ENCODE measurements at places on chromosomes 2 and 18. TPM values are rescaled to one million over a fixed set of nuclear protein-coding genes. Genes with fewer than 3 reads are reported as not detected.

TUBB8B gene
- not detected for total RNA-seq

LBX2 gene
- 0.96 TPM for total RNA-seq

- no peak for DNase-seq
Observed at GRCh38 chr2:187775196-187775595, 221.0 kb upstream of the TFPI start.

DNA sequence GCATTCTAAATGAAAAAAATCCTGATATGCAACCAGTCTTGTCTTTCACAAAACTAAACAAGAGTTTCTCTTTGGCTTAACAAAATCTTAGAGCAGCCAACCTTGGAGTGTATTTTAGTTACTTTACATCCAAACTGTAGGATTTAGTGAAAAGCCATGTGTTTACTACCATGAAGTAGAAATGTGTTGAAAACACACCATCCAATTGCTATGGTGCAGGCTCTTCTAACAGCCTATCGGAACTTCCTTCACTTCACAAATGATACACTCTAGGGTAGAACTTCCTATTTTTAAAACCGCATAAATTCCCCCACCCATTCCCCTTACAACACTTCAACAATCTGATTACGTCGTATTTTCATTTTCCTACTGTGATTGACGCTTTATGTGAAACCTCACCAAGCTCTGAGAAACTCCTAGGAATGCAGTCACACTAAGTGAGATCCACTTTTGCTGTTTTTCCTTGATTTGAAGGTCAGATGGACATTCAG, 74.4 kb upstream of the MAP4K4 start:
- no peak for DNase-seq

- no peak for DNase-seq
Observed at GRCh38 chr2:129296806-129297205, 682.7 kb upstream of the RAB6C start.

GRCh38 chr2:210663631-210664089, 107.3 kb downstream of the CPS1 start:
- DNase-seq = no peak

TNP1 gene
- total RNA-seq = not detected

- DNase-seq = no peak
Observed at GRCh38 chr2:167820488-167820887, 426.9 kb downstream of the STK39 start.

- DNase-seq = no peak
Observed at GRCh38 chr2:188410504-188411235, 119.0 kb downstream of the GULP1 start.

DNA sequence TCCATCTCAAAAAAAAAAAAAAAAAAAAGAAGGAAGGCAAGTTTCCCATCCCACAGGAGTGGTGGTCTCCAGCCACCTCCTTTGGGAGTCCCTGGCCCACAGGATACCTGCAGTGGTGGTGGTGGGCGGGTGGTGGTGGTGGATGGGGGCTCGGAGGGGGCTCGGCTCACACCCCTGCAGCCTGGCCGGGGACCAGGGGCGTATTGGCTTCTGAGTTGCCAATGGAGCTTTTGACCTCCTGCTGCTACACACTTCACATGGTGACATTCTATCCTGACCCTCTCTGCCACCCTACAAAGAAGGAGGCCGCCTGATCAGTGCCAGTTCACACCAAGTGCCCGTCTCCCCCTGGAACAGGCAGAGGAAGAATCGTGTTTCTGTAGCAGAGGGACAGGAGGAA, 119.6 kb downstream of the NFATC1 start:
- DNase-seq = no peak

LMAN1 gene
- 52.3 TPM for total RNA-seq

DNA sequence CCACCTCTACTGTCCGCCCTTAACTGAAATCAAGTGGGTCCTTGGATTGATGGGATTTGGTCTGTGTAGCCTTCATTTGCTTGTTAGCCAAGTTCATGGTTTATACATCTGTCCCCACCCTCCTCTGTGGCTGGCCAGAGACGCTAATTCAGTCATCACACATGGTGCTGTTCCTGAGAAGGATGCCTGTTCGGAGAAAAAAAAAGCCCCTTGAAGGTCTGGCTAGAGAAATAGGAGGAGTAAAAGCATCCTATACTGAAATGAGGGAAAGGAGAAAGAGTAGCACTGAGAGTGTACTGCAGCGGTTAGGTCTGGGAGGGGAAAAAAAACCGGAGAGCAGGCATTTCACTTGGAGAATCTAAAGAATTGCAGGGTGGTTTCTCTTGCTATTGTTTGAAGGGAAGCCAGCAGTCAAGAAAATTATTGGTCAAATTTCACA, 180.6 kb upstream of the EPAS1 start:
- no peak for DNase-seq

DNA sequence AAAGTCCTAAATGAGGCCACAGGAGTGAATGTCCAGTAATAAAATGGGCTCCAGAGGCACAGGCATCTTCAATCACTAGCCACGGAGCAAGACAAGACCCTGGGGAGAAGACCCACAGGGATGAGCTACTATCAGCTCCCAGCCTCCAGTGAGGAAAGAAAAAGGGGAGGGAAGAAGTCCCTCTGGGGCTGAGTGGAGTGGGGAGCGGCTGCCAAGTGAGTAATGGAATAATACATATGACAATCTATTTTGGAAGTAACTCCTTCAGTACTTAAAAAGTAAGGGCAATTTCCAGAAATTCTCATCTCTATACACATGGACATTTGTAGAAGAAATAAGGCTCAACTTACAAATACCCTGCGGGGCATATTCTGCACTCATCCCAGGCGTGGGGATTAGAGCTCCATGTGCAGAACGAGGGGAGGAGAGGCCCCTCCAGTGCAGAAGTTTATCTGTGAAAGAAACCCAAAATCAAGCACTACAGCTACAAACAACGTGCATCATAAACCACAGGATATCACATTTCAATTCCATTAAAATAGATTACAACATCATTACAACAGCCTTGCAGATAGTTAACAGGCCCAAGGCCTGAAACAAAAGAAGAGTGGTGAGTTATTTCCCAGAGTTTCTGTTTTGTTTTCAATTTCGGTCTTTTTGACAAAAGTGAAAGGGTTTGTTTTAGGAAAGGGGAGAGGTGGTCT, 84.9 kb downstream of the BCL11A start:
- no peak for DNase-seq

ANTXR1 gene
- 26.7 TPM for total RNA-seq

ARMC9 gene
- 19.3 TPM for total RNA-seq

ABCB11 gene
- total RNA-seq = not detected

GRCh38 chr2:64456293-64456692, 2.3 kb downstream of the LGALSL start:
- DNase-seq = no peak

DNA sequence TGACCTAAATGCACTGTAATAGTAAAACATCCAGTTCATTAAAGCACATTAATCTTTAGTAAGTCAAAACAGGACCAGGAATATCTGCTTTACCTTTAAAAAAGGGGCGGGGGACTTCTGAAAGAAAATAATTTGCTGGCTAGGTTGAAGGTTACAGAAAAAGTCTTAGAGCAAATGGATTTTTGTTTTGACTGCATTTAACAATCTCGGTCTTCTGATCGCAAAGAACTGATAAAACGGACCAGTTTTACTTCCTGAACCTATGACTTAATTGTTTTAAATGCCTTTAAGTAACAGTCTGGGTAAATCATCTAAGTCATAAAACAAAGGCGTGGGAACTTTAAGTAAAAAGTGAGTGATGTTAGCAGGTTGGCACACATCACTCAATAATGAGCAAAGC, 783 bp downstream of the BUB1 start:
- DNase-seq = no peak

Data from glutamatergic neuron (in vitro differentiated cells).